ENCODE measurements at places on chromosomes 2 and 18. TPM values are rescaled to one million over a fixed set of nuclear protein-coding genes. Genes with fewer than 3 reads are reported as not detected.

Gene CYP27A1
- not detected for total RNA-seq

Gene MDH1B
- 2.6 TPM for total RNA-seq

Gene DAW1
- not detected for total RNA-seq

Gene TEX44
- total RNA-seq, result not detected

Gene NEU4
- total RNA-seq, result not detected

Gene STARD6
- not detected for total RNA-seq

Gene ANKRD62
- total RNA-seq, result not detected

Gene HOXD10
- total RNA-seq, result not detected

GRCh38 chr2:190748966-190749365 is 100.1 kb downstream of the NAB1 start:
- DNase-seq, result no peak

DNA sequence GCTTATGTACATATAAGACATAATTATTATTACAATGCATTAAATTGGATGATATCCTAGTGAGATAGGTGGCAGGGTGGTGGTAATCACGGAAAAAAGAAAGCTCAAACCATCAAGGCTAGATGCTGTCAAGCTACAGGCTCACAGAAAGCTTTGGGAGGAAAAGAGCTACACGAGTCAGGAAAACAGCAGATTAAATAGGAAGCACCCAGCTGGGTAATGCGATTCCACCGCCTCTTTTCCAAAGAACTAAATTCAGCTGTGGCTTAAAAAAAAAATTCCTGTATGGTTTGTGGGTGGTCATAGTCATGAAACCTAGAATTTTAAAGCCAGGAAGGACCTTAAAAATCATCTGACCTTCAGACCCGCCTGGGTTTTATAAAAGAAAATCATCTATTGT is 23.7 kb upstream of the PTPN4 start:
- no peak for DNase-seq

DNA sequence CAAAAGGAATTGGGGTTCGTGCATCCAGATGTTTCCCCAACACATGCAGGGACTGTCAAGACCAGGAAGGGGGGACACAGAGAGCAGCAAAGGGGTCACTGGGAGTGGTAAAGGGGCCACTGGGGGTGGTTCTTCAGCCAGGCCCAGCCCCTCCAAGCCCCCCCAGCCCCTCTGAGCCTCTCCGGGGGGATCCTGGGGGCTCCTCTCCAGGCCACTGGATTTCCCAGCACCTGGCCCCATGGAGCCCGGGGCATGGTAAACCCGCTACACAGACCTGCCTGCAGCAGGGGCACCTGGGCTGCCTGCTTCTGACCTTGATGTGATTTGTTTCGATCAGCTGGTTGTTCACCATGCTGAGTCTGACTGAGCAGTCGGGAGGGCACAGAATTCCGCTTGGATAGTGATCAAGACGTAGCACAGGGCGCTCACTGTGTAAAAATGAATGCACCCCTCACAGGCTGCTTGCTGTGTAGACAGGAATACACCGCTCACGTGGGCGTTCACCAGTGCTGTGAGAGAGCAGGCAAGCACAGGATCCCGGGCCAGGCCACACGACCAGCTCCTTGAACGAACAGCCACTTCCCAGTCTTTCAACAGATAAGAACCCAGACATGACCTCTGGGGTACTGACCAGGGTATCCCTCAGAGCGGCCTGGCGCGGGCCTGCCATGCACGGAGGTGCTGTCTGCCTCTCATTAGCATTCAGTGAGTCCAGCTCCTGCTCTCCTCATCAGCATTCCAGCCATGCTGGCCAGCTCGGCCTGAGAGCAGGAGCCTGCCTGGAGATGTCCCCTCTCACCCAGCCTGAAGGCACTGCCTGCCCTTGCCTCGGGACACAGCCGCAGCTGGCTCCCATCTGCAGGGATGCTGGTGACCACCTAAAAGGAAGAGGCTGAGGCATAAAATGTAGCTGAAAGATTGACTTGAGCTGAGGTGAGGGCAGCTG is 73.3 kb upstream of the OTOS start:
- no peak for DNase-seq

- no peak for DNase-seq
These were observed 67.5 kb downstream of the RMDN2 start for GRCh38 chr2:37992601-37993000.

DNA sequence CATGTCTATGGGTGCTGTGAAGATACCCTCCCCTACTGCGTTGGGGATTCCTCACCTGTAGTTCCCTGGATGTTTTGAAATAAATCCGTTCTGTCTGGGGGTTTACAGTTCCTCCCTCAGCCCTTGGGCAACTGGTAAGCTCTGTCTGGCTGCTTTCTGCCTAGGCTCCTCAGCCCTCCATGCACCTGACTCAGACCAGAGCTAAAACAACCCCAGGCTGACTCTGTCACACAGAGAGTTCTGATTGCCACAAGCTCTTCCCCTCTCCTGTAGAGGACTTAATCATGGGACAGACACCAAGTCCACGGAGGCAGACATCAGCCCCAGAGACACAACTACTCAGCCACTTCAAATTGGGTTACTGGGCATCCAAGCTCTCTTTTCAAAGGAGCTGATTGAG is 6.3 kb downstream of the VIT start:
- no peak for DNase-seq

GRCh38 chr2:207394203-207394781 is 135.5 kb upstream of the CREB1 start:
- no peak for DNase-seq

DNA sequence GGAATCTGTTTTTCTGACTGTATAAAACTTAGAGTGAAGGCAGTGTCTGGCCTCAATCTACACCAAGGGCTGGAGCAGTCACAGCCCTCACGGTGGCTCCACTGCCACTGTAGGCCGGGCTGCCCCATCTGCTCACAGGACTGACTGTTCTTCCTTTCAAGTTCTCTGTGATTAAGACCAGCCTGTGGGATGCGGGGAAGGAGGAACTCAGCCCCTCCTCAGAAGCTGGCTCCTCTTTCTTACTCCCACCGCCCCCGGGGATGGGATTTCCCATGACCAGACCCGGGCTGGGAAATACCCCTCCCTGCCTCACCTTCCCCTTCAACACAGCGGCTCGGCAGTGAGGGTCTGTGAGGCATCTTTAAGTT is 106.0 kb downstream of the COPS8 start:
- no peak for DNase-seq
